ENCODE measurements at places on chromosomes 6 and 20. TPM values are rescaled to one million over a fixed set of nuclear protein-coding genes. Genes with fewer than 3 reads are reported as not detected.

DNA sequence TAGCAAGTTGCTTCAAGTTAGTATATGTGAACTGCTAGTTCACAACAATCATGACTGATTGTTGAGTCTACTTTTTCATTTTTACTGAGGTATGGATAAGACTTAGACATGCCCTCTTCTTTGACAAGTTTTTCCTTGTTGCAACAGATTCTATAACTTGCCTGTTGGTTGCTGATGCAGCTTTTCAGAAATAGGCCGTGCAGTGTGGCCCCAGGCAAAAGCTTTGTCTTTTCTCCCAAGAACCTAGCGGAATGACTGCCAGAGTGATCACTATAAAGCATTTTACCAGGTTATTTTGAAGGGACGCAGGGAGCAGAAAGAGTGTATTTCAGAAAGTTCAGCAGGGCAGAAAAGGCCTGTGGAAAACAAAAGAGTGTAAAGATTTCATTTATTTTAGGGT lies 16.0 kb downstream of the HECA start:
- DNase-seq, result no peak

DNA sequence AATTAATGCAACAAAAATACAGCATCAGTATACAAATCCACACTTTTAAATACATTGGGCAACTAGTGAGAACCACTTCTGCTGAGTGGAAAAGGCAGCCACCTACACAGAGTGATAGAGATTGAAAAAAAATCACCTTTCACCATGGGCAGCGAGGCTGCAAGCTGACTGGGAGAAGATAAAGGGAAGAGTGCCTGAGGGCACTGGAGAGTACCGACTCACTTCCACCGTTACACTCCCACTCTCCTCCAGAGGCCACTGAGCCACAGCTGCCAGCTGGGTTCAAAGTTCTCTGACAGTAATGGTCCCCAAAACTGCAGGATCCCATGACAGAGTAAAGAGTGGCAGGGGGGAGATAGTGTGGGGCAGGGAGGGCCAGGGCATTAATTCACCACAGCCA lies 24.1 kb downstream of the PXT1 start:
- DNase-seq, result no peak

DNA sequence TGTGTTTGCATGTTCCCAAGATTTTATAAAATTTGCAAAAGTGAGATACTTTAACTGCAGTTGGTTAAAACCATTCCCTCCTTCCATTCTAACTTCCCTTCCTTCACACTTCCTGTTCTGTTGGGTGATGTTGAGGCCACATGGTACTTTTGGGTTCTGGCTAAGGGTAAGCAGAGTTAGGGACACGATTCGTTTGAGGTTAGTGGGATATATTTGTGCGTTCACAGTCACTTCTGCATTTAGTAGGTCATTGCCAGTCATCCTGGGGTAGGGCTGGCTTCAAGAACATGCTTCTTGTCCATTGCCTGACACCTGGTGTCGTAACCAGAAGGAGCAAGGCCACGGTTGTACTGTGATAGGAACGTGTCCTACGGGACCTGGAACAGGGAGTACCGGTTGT lies 340.1 kb downstream of the ZFAND3 start:
- no peak for DNase-seq

- peak; percentile 74 for DNase-seq
Measured at GRCh38 chr6:108133594-108134179, 32.1 kb upstream of the NR2E1 start.

DNA sequence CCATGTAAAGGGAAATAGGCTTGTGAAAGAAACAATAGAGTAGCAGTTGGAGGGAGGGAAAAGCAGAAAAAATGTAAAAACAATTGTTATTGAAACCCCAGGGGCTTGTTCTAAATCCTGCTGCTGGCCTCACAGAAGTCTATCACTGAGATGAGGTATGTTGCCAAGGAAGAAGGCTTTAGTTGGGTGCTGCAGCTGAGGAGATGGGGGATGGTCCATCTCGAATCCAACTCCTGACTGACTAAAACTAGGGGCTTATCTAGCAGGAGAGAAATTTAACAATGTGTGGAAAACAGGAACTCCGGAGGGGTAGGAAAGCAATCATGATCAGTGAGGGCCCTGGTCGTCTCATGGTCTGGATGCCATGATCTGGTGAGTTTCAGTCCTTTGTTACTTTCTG lies 225.0 kb upstream of the EXOC2 start:
- DNase-seq, result no peak

Gene EYA4
- total RNA-seq, result 32.8 TPM

Gene ADAM33
- 2.9 TPM for total RNA-seq

Gene BTN2A1
- 9.4 TPM for total RNA-seq

Gene CGA
- not detected for total RNA-seq

All from psoas muscle (tissue), 8 donors.